ENCODE measurements at places on chromosomes 6 and 20. TPM values are rescaled to one million over a fixed set of nuclear protein-coding genes. Genes with fewer than 3 reads are reported as not detected.

CHRNA4 gene
- total RNA-seq, result not detected

PIM1 gene
- 163 TPM for total RNA-seq

MYH7B gene
- total RNA-seq, result 0.40 TPM

PAK5 gene
- total RNA-seq, result not detected

EGFL8 gene
- 9.1 TPM for total RNA-seq

MMUT gene
- 14.8 TPM for total RNA-seq

PSMF1 gene
- total RNA-seq, result 178 TPM

HAO1 gene
- total RNA-seq, result not detected

LRRC73 gene
- total RNA-seq, result 0.19 TPM

Data from activated CD4-positive, alpha-beta T cell treated with anti-CD3 and anti-CD28 coated beads for 36 hours (primary cell).